ENCODE measurements at places on chromosomes 3 and 15.
A peak's percentile ranks its signal among the peaks of the same experiment; 100 is the strongest.

DNA sequence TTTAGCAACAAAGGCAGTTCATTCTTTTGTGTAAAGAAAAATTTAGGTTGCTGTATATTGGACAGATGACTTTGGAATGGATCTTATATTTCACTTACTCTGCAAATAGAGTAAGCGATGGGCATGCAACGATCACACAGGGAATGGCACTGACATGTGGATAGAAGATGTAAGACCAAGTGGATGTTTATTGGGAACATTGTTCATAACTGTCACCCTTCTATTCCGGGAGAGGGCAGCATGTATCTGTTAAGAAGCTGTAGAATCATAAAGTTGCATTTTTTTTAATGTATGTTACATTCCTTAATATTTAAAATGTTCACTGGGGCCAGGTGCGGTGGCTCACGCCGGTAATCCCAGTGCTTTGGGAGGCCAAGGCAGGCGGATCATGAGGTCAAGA lies 41.2 kb downstream of the HPS3 start:
- DNase-seq: no peak

GRCh38 chr3:143068059-143068458 lies 51.5 kb upstream of the CHST2 start:
- DNase-seq: no peak

DNA sequence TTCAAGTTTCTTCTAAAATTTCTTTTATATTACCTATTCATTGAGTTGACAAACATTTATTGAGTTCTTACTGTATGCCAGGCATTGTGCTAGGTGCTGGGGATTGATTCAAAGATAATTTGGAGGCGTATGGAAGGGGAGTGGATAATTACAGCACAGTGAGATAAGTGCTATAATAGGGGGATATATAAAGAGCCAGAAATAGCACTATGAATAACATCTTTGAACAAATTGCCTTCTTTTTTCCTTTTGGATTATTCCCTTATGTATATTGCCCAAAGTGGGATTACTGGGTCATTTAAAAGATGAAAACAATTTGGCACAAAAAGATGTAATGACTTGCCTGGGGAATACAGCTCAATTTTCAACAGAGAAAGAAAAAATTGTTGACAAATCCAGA lies 64.6 kb downstream of the LPP start:
- no peak for DNase-seq

DNA sequence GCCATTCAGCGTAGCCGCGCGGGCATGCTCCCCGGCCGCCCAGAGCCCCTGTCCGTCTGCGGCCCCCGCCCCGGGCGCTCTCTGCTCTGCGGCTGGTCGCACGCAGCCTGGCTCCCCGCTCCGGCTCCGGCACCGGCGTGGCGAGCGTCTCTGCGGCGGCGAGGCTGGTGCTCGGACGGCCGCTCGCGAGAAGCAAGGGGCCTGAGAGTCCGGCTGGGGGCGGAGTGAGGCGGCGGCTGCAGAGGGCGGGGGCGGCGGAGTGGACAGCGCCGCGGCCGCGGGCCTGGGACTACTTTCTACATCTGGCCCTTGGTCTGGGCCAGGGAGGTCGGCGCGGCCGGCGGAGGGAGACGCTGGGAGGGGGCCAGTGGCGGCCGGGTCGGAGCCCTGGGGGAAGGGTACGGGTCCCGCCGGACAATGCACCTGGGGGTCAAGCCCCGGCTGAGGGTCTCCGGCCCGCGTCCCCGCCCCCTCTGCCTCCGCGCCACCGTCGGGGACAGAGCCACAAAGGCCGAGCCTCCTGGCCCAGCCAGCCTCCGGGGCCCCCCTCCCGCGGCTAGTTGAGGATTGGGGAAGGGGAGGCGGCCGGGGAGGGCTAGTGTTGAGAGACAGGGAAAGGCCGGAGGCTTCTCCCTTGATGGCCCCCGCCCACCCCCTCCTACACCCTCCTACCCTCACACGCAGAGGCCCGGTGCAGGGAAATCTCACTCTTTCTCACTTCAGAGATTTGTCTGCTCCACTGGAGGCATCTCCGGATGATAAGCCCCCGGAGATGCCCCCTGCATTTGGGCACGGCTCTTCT lies at the start of gene PRTG:
PRTG (minus strand) TSS at position 226 of the 802 bp plus-strand sequence; CDS start at position 5, 221 bp downstream.
- DNase-seq: peak; percentile 89

- no peak for DNase-seq
Observed at GRCh38 chr15:60840703-60841411, 361.9 kb upstream of the ICE2 start.

GRCh38 chr3:160124224-160124623 lies 101.0 kb upstream of the C3orf80 start:
- no peak for DNase-seq

DNA sequence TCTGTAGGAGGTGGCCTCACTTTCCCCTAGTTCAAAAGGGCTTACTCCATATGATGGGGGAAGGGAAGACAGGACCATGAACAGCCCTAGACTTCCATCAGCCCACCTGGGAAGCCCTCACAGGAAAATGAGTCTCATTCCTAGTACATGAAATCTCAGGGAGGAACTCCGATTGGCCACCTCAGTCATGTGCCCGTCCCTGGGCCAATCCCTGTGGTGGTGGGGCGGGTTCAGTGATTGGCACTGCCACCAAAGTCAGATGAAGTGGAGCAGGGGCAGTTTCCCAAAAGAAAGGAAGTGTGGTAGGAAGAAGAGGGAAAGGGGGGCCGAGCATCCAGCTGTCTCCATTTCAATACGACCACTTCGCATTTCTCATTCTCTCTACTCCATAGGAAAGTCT lies 25.9 kb upstream of the GP9 start:
- no peak for DNase-seq

GRCh38 chr3:58151637-58152036 lies 59.1 kb downstream of the DNASE1L3 start:
- peak; percentile 63 for DNase-seq
